ENCODE measurements at places on chromosomes 12 and 14.

DNA sequence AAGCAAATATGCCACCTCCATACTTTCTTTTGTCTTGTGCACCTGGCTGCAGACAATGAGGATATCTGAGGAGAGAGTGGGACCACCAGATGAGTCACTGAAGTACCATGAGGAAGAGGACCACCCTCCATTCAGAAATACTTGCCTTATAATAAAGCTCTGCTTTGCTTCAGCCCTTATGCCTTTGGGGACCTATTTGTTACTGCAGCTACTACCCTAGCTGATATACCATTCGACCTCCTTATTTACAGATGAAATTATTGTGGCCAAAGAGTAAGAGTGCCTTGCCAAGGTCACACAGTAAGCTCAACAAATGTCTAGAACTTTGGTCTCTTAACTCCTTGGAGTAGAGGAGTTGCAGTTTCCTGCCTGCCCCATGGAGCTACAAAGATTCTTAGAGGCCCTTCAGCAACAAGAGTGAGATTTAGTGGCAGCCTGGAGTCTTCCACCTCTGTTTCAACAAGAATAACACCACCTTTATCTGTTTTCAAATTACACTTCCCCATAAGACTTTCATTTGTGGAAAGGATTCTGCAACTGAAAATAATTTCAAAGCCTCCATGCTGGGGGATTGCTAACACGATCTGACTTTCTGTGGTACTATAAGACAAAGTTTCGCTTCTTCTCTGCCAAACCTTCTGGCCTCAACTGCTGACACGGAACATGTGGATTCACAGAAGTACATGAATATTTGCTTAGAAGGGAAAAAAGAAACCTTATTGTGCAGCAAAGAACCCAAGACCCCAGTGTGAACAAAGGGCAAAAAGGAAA is 3.6 kb downstream of the CMKLR1 start:
- no peak for DNase-seq

DNA sequence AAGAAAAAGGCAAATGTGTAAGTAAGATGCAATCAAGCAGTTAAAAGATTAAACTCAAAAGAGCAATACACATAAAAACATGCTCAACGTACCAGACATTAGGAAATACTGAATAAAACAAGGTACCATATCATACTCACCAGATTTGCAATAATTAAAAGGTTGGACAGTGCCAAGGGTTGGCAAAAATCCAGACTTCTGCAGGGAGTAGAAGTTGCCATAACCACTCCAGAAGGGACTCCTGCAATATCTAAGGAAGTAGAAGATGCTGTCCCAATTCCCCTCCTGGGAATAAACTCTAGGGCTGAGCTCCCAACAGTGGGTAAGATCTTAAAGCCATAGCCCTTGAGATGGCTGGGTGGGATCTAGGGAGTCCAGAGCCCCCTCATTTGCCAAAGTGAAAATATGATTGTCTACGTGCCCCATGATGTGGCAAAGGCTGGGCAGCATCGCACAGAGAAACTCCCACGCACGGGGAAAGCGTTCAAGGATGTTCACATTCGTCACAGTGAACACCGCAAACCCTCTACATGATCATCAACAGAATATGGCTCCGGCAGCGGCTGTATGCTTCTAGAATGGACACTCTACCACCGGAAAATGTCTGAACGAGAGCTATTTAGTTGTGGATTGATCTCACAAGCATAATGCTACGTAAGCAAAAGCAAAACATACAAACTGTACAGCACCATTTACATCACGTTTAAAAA is 12.3 kb downstream of the KCTD10 start:
- DNase-seq, result no peak

GRCh38 chr12:29566441-29566840 is 69.0 kb upstream of the OVCH1 start:
- DNase-seq, result no peak

DNA sequence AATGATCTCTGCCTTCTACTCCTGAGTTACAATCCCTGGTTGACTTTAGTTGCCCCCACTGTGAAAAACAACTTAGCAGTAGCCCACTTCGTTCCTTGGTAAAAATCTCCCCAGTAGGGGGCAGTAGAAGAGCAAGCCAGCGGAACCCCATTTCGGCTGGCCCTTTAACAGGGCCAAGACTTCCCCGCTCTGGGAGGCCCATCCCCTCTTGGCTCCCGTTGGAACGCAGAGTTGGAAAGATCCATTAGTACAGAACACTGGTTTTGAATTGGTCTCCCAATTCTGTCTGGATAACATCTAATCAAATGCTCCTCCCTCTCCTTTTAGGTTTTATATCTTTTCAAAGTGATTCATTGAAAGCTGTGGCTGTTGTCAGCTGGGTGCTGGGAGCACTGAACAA is 1133.3 kb downstream of the BCL11B start:
- DNase-seq, result peak; percentile 59

DNA sequence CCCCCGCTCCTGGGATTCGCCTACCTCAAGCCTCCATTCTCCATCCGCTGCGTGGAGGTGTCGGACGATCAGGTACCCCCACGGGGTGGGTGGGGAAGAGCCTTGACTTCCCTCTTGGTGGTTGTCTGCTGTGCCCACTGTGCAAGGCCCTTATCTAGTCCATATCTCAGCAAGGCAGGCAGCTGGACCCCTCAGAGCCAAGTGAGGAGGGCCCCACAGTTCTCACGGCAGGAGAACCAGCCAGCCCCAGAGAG is 39.9 kb downstream of the MMAB start:
- no peak for DNase-seq

GRCh38 chr12:91074154-91074709 is 16.4 kb upstream of the KERA start:
- no peak for DNase-seq

- peak; percentile 0 for DNase-seq
Measured at GRCh38 chr14:43503508-43503907, 1003.6 kb downstream of the FSCB start.

DNA sequence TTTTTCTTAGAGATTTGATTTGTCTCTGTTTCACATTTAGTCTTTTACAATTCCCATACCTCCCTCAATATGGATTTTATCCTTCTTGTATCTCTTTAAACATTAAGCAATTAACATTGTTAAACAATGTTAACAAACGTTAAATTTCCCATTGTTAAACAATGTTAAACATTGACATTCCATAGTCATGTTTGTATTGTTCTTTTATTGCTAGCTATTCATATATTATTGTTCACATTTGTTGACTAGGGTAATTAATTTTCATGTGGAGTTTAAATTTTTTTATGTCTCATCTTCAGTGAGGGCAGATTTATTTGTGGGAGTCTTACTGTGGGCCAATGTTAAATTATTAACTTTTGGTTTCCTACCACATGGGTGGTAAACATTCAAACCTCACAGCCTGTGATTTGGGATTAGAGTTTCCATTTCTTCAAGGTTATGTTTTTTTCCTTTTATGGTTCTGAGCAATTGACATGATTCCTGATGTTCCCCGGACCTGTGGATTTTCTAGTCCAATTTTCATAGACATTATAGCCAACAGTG is 294.3 kb downstream of the ALG10B start:
- DNase-seq, result no peak

GRCh38 chr14:98957211-98958047 is 314.6 kb downstream of the BCL11B start:
- peak; percentile 97 for DNase-seq

DNA sequence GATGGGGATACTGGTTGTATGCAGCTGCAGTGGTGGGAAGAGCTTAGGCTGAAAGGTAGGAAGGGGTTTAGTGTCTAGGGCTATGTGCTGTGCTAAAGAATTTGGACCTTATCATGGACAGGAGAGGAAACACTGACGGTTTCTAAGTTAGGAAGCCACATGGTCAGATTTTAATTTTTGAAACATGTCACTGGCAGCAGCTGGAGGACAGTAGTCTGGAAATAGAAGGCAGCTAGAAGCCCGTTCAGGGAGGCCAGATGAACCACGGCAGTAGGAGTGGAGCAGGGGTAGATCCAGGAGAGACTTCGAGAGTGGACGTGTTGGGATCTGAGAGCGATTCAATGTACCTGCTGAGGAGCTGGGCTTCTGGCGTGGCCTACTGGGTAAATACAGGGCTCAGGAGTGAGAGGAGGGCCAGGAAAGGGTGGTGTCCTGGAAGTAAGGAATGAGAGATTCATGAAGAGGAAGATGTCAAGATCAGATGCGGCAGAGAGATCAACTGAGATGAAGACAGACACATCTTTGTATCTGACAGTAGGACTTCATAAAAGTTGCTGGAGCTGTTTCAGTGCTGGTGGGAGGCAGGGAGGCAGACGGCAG is 64.9 kb downstream of the PRKCH start:
- no peak for DNase-seq

DNA sequence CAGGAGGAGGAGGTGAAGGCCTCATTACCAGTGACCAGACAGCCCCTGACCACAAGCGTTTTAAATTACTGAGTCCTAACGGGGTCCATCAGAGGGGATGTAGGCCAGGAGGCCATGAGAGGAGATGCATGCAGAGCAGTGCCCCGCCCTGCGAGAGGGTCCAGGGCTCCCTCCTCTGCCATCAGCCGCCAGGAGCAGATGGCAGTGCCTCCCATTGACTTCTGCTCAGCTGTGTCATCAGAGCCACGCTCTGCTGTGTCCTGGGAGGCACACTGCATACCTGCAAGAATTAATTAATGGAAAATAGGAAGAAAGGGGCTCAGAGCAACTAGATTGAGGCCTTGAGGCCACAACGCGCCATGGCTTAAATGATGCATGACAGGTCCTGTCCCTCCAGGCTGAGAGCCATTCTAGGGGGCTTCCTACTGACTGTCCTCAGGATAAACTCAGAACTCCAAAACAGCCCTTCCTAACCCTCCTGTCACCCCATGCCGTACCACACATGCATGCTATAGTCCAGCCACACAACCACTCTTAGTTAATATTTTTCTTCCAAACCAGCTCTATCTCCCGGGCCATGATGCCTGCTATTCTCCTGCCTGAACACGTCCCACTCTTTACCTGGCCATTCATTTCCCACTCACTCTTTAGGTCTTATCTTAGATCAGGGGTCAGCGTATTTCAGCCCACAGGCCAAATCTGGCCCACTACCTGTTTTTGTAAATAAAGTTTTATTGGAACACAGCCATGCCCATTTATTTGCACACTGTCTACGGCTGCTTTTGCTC is 235.8 kb downstream of the KSR2 start:
- no peak for DNase-seq

- no peak for DNase-seq
Measured at GRCh38 chr12:96711364-96711763, 195.7 kb upstream of the NEDD1 start.

DNA sequence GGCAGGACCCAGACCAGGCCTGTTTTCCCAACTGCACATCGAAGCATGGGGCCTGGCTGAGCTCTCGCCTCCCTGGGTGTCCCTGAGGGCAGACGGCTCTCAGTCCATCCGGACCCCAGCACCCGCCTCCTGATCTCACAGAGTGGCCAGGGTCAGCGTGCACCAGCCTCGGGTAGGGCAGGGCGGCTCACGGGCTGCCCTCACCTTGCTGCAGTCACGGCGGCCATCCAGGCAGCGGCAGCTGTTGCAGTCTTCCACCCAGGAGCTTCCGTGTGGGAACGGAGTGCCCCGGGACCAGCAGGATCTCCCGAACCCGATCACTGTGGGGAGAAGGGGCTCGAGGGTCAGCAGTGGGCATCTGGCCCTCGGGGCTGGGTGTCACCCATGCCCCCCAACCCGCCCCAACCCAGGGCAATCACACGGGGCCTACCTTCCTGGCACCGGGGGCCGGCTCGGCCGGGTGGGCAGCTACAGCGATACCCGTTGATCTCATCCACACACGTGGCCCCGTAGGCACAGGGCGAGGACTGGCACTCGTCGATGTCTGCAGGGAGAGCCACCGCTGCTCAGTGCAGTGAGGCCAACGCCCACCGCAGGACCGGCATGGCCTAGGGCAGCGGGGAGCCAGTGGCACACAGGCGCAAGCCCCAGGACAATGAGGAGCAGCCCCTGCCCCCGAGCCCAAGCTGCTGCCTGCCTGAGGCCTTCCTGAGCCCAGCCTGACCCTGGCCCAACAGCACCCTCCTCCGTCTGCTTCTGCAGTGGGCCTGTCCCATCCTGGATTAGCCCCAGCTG is 22.2 kb downstream of the JAG2 start:
- DNase-seq, result no peak

DNA sequence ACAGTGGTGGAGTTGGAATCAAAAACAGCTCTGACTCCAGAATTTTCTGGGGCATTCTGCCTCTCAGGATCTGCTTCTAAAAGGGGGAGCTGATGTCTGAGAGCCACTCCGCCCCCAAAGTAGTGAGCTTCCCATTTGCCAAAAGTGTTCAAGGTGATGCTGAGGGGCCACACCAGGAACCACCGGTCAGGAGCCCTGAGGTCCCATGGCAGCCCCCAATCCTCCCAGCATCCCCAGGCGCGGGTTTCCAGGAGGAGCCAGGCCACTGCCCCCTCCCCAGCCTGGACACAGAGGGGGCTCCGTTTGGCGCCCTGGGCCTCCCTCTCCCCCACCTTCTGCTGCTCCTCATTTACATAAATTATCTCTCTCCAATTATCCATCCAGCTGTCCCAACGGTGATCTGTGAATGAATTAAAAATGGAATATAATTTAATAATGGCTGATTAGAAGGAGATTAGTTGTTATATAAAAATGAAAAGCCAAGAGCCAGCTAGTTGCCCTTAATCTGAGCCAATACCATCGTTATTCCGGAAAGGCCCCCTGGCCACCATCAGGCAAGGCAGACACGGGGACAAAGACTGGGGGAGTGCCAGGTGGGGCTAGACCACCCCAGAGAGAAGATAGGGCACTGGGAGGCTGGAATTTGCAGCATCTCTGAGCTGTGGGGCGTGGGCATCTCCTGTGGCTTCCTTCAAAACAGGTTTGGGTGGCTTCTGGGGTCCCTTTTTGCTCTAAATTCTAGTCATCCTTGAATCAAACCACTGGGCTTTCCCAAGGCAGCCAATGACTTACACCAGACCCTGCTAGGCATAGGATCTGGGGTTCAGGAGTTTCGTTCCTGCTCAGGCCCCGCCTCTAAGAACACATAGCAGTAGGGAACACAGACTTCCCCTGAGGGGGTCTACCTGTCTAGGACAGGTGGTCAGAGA is 19.7 kb upstream of the VSX2 start:
- DNase-seq, result no peak

DNA sequence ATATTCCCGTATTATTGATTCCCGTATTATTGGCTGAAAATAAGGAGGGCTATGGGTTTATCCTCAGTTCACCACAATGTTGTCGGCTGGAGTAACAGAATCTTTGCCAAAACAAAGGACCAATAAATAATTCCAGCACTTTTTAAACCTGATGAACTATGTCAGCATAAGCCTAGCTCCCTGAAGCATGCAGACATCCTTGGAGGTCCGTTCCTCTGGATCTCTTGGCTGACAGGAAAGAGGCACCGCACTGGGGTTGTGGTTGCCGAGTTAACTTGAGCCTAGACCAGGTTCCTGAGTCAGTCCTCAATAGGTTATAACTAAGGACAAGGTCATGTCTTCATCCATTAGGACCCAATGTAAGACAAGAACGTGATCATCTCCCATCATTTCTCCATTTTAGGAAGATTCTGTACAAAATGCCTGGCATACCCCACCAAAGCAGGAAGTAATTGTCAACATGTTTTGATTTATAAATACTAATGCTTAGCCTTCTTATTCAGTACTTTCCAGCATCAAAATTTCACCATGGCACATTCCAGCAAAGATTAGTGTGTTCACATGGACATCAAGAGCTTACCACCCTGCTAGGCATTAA is 36.6 kb downstream of the NID2 start:
- DNase-seq, result no peak

GRCh38 chr14:24436355-24437019 is 6.1 kb downstream of the SDR39U1 start:
- DNase-seq, result peak; percentile 70

- DNase-seq, result no peak
Measured at GRCh38 chr12:115491511-115492250, 785.8 kb downstream of the MED13L start.
